ENCODE measurements at places on chromosomes 12 and 14.

DNA sequence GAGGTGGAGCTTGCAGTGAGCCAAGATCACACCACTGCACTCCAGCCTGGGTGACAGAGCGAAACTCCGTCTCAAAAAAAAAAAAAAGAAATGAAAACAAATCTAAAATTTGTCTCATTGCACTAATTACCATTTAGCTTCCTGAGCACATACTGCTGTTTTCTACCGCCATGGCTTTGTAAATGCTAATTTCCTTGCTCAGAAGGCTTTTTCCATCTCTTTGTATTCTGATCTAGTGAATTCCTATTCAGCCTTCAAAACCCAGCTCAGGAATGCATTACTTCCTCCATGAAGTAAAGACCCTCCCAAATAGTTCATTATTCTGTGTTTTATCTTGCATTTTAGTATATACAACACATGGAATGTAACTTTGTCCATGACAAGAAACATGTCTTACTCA is 33.6 kb downstream of the CEP83 start:
- no peak for DNase-seq

DNA sequence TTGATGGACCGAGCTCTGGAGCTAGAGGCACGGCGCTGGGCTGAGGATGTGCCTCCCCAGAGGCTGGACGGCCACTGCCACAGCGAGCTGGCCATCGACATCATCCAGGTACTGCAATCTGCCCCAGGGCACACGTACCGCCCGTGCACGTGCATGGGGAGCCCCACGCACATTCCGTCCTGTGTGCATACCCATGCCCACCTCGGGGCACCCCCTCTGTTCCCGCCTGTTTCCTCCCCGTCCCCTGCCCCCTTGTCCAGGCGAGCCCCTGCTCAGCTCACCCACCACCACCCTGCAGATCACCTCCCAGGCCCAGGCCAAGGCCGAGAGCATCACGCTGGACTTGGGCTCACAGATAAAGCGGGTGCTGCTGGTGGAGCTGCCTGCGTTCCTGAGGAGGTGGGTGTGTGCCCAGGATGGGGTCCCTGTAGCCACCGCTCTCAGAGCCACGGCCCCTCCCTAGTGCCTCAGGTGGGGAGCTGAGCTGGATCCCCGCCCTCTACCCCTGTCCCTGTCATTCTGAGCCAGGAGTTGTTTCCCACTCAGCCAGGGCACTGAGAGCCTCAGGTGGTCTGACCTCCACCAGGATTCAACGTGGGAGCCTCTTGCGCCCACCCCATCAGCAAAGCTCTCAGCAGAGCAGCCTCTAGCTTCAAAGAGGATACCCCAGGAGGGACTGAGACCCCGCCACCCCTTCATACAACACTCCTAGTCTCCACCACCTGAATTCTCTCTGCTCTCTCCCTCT is 6.9 kb downstream of the TNFAIP2 start:
- no peak for DNase-seq

DNA sequence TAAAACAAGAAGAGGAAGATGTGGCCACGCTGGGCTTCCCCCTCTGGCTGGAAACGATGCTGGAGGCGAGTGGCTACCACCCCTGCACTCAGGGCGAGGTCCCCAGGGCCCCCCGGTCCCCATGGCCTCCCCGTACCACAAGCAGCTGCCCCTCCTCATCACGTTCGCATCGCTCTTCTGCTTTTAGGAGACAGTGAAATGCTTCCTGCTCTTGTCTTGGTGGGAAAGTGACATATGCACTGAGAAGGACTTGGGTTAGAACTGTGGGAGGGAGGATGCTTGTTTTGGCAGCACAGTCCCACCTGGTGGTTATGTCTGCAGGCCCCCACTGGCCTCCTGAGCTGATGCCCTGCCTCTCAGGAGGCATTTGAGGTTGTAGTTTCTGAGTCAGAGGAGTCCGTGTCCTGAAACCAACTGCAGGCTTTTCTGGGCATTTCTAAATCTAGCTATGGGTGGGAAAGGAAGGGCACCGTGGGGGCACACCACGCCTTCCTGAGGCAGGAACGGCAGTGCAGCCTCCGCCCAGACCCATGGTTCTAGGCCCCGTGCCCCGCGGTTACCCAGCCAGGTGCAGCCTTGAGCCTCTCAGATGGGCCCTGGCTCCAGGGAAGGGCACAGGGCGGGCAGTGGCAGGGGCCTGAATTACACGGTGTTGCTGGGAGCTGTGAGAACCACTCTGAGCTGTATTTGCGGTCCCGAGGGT is 139.3 kb downstream of the ADGRD1 start:
- DNase-seq = no peak

GRCh38 chr14:91364524-91365270 is 52.9 kb downstream of the CCDC88C start:
- no peak for DNase-seq

GRCh38 chr12:4701395-4702190 is 18.6 kb upstream of the GALNT8 start:
- DNase-seq = no peak

GRCh38 chr14:52304248-52304904 is 9.7 kb upstream of the PTGER2 start:
- no peak for DNase-seq

GRCh38 chr12:84694116-84694515 is 218.5 kb downstream of the SLC6A15 start:
- DNase-seq = no peak

GRCh38 chr14:38504175-38504574 is 248.3 kb upstream of the CLEC14A start:
- DNase-seq = no peak

GRCh38 chr14:58724206-58724605 is 86.4 kb downstream of the DACT1 start:
- no peak for DNase-seq

- no peak for DNase-seq
Observed at GRCh38 chr12:51036279-51036678, 10.1 kb upstream of the SLC11A2 start.

DNA sequence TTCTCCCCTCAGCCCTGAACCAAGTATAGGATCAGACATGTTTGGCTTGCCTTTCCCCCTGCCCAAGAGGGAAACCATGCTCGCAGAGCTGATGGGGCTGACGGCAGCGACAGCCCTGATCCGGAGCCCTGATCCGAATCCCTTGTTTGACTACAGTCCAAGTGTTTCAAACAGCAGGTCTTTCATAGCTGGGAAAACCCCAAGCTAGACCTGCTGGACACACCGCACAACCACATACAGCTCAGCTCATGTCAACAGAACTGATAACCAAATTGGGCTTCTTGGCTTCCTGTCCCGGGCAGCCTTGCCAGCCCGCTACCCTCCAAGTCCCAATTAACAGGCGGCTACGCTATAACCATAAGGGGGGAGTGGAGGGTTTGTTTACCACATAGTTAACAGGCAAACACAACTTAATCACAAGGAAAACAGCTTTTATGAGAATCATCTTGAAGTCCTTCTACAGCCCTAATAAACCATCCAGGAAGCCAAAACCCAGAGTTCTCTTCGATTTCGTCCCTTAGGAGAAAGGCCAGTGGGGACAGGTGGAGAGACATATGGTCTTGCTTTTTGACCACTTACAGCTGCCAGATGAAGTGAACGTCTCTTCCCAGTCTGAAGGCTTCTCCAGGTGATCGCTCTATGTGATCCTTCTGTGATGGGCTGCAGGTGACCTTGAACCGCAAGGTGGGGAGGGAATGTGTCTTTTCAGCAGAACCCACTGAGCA is 64.5 kb upstream of the MANSC4 start:
- no peak for DNase-seq

GRCh38 chr12:65276916-65277530 is 1.5 kb upstream of the MSRB3 start:
- no peak for DNase-seq

- DNase-seq = no peak
Observed at GRCh38 chr14:31080056-31080455, 53.9 kb upstream of the STRN3 start.

DNA sequence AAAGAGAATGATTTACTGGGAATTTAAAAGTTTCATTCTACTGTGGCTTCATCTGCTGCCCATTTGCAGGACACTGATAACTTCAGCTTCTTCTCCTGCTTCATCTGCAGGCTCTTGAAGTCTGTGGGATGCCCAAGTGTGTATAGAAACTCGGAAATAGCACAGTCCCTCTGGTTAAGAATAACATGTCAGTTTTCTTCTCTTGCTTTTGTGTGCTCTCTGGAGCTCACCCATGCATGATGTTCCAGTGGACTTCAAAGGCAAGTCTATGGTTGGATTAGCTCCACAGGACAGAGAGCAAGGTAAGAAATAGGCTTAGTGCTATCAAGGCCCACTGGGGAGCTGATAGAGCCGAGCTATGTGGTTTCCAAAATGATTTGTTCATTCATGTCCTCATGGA is 13.7 kb downstream of the RMST start:
- DNase-seq = no peak

DNA sequence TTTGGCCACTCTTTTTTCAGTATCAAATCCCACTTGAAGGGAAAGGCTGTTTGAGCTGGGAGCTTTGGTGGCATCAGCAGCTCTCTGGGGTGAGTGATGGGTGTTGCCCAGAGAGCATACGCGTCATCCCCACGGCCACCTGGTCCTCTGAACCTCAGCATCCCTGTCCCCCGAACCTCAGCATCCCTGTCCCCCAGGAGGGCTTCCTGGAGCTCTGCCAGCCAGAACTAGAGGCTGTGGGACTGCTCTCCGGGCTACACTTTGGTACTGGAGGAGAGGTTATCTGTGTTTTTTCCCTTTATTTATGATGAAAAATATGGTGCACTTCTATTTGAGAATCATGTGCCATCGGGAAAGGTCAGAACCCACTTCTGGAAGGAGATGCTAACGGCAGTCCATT is 131.5 kb upstream of the RTL1 start:
- no peak for DNase-seq

DNA sequence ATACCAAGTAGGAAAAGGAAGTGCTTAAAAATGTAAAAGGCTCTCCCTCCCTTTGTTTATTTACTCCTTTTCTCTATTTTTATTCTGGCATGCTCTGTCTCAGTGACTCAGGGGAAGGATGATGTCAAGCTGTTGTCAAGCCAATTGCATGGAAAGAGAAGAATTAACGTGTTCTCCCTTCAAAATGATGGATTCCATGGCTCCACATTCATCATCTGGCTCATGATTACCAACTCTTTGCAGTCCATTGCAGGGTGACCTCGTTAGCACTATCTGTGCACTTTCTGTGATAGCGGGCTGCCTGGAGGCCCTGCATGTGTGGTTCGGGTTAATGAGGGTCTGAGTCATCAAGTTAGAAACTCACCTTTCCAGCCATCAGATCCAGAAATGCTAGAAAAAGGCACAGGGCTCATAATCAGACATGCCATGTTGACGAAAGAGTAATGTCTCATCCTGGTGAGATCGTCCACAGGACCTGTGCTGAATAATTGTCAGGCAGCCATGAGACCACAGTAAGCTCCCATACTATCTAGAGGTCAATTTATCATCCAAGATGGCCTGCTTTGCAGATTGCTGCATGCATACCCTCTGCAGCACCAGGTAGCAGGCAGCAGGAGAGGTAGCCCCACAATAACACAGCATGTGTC is 79.2 kb upstream of the BTG1 start:
- DNase-seq = no peak

GRCh38 chr14:49396801-49397200 is 189.4 kb downstream of the RPS29 start:
- no peak for DNase-seq

- no peak for DNase-seq
Observed at GRCh38 chr12:93563807-93564538, 8.5 kb upstream of the SOCS2 start.

- DNase-seq = no peak
Observed at GRCh38 chr14:91866061-91866460, 1.3 kb downstream of the TC2N start.

DNA sequence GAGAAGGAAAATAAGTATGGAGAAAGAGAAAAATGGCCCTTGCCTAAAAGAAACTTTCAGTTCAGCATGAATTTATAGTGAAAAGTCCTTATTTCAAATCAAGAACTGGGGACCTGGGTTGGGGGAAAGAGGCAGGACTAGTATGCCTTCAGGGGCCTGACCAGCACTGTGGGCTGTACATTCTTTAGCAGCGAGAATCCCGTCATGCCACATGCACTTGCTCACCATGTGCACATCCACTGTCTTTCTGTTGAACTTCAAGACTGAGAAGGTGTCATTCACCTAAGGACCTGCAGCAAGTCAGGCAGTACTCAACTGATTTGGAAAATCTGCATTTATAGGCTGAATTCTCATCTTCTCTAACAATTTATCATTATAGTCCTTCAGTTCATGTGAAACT is 50.2 kb downstream of the RAB35 start:
- no peak for DNase-seq

Measured in naive B cell (primary cell).